ENCODE measurements at places on chromosomes 6 and 20.

DNA sequence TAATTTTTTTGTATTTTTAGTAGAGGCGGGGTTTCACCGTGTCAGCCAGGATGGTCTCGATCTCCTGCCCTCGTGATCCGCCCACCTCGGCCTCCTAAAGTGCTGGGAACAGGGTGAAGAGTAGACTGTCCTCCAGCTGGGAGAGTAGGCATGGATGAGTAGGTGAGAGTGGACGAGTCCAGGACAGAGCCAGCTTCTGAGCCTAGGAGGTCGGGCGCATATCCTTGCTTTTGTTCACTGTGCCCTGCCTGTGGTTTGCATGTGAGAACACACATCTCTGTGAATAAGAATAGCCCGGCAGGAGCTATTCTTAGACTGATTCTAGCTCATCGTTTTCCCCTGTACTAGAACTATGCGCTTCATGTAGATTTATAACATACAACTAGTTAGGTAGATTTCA lies 78.3 kb downstream of the RPP40 start:
- DNase-seq = no peak

- DNase-seq = no peak
Measured at GRCh38 chr6:38935051-38935450, 113.5 kb upstream of the GLP1R start.

DNA sequence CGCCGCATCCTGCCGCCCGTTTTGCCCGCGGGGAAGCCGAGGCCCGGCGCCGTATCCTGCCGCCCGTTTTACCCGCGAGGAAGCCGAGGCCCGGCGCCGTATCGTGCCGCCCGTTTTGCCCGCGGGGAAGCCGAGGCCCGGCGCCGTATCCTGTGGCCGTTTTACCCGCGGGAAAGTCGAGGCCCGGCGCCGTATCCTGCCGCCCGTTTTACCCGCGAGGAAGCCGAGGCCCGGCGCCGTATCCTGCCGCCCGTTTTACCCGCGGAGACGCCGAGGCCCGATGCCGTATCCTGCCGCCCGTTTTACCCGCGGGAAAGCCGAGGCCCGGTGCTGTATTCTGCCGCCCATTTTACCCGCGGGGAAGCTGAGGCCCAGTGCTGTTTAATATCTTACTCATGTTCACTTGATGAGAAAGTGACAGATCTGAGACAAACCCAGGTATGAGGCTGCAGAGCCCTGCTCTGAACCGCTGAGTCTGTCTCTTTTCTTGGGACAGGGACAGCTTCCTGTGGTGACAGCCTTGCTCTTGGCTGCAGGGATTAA lies 129.4 kb downstream of the CDH26 start:
- DNase-seq = no peak

- no peak for DNase-seq
Measured at GRCh38 chr20:760751-761417, 7.4 kb downstream of the SLC52A3 start.

- DNase-seq = no peak
Measured at GRCh38 chr6:70072540-70073179, 206.3 kb downstream of the COL19A1 start.

GRCh38 chr6:116969211-116969863 lies 92.3 kb downstream of the RFX6 start:
- DNase-seq = peak; percentile 8

DNA sequence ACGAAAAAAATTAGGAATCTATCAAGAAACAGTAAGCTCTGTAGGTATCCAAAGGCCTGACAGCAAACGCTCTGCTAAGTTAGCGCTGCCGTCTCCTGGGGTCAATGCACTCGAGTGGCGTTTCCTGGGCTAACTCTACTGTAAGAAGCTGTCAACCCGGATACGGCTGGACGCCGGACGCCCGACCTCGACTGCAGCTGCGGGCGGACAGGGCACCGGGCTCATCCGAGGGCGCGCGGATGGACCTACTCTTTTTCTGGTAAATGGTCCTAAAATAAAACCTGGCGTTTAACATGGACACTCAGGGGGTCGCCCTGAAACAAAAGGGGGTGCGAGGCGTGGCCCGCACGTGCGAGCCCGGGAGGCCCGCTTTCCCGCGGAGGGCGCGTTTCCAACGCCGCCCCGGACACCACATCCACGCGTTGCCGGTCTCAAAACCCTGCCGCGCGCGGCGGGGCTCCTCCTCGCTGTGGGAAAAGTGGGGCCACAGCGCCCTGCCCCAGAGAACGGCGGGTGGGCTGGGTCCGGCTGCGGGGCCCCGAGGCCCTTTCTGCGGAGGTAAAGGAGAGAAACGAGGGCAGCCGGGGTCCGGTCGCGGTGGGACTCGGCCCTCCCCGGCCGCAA lies 537 bp downstream of the TCP1 start:
- no peak for DNase-seq

DNA sequence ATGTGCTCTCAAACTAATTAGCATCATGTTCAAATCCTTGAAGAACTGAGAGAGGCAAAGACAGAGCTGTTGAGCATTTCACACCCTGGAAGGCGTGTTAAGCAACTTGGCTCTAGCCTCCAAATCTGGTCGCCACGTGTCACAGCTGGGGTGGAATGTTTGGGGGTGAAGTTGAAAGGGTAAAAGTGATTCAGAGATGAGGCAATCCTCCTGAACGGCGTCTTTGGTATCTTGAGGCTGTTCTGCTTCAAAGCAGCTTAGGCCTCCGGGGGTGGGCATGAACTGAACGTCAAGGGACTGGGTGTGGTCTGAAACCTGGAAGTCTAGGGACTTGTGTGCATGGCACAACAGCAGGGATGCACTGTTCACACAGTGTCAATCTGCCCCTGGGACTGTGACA lies 62.3 kb downstream of the TRAM2 start:
- DNase-seq = no peak

GRCh38 chr6:122222761-122223160 lies 176.7 kb upstream of the HSF2 start:
- no peak for DNase-seq

GRCh38 chr20:36094497-36094896 lies 60.0 kb upstream of the EPB41L1 start:
- no peak for DNase-seq

DNA sequence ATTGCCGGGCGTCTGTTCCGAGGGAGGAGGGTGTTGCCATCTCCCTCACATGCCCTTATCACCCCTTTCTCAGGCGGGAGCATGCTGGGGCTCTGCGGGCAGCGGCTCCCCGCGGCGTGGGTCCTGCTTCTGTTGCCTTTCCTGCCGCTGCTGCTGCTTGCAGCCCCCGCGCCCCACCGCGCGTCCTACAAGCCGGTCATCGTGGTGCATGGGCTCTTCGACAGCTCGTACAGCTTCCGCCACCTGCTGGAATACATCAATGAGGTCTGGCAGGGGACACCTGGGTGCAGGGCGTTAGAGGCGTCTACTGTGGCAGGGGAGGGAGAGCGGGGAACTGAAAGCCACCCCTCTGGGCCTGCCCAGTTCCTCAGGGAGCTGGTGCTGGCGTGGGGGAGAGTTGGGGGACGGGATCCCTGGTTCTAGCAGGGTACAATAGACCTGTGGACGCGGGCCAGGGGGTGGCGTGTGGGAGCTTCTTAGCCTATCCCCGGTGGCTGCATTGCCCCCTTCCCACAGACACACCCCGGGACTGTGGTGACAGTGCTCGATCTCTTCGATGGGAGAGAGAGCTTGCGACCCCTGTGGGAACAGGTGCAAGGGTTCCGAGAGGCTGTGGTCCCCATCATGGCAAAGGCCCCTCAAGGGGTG lies 697 bp downstream of the PPT2 start:
- no peak for DNase-seq

DNA sequence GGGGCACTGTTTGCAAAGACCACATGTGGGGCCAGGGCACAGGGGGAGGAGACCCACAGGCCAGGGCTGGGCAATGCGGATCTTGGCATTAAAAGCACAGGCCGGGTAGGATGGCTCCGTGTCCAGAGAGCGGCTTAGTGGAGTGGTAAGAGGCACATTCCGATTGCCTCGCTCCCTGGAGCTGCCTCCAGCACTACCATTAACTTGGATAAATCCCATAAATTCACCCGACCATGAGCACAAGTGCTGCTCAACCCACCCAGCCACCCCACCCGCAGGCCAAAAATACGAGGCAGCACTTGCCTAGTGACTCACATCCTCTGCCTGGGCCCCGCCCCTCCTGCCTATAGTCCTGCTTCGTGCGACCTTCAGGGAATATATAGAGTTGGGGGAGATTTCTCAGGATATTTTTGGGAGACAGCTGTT lies 67.5 kb upstream of the QKI start:
- DNase-seq = no peak

- DNase-seq = no peak
Measured at GRCh38 chr6:113660819-113661218, 196.3 kb upstream of the MARCKS start.

- no peak for DNase-seq
Measured at GRCh38 chr6:20319520-20320357, 81.9 kb upstream of the E2F3 start.

DNA sequence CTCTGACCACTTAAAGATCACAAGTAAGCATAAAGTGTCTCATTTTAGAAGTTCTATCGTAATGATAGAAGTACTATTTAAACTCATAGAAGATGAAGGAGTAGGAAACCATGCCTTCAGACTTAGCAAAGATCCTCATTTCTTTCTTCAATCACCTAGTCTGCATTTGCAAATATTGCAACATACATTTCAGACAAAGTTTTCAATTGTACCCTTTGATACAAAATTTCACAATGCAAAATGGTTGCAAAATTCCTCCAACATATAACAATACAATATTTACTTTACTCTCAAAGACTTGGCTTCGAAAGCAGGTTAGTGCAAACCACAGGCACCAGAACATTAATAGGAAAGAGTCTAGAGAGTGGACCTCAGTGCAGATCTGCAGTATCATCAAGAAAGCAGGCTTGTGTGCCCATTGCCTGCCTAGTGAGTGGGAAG lies 16.1 kb upstream of the ROS1 start:
- no peak for DNase-seq

GRCh38 chr6:5967594-5967993 lies 39.1 kb downstream of the NRN1 start:
- no peak for DNase-seq

GRCh38 chr20:1291191-1291741 lies 25.2 kb downstream of the SNPH start:
- no peak for DNase-seq

- DNase-seq = no peak
Measured at GRCh38 chr6:150269130-150269856, 99.5 kb upstream of the IYD start.

DNA sequence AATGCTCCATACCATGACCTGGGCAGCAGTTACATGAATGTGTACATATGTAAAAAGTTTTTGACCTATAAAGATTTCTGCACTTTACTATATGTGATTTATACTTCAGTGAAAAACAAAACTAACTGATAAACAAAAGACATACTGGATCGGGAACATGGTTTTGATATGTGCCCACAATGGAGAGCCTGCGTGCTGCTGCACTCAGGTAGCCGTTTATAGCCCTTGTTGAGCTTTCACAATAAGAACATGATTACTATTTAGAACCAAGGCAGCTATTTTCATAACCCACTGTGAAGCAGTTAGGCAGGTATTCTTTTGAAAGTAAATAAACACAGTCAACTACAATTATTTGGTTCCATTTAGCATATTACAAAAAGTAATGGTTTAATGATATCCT lies 195.9 kb upstream of the RAB32 start:
- DNase-seq = no peak

GRCh38 chr6:72461144-72461543 lies 160.7 kb upstream of the KCNQ5 start:
- no peak for DNase-seq

- no peak for DNase-seq
Measured at GRCh38 chr6:110063594-110064263, 85.6 kb downstream of the GPR6 start.

GRCh38 chr20:40670253-40670652 lies 18.8 kb downstream of the MAFB start:
- no peak for DNase-seq

DNA sequence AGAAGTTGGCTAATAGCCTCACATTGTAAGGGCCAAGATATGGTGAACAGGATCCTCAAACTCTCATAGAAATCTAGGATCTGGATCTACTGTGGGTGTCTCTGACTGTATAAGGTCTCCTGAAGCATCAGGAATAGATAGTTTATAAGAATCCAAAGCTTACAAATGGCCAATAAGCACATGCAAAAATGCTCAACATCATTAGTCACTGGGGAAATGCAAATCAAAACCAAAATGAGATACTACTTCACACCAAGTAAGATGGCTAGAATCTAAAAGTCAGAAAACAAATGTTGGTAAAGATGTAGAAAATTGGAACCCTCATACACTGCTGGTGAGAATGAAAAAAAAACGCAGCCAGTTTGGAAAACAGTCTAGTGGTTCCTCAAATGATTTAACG lies 14.3 kb upstream of the RNF182 start:
- no peak for DNase-seq

DNA sequence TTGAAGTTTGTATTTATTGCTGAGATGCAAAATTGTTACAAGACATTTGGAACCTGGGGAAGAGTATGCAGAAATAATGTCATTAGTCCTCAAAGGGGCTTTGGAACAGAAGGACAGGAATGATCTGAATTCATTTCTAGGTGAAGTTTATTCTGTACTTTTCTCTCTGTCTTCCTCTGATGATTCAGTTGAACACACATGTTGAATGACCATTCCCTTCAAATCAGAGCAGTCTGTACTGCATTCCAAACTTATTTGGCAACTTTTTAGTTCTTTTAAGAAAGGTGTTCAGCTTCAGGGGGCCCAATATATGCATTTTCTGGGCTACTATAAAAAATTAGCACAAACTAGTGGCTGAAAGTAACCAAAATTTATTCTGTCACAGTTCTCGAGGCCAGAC lies 213.9 kb upstream of the LAMP5 start:
- DNase-seq = no peak

DNA sequence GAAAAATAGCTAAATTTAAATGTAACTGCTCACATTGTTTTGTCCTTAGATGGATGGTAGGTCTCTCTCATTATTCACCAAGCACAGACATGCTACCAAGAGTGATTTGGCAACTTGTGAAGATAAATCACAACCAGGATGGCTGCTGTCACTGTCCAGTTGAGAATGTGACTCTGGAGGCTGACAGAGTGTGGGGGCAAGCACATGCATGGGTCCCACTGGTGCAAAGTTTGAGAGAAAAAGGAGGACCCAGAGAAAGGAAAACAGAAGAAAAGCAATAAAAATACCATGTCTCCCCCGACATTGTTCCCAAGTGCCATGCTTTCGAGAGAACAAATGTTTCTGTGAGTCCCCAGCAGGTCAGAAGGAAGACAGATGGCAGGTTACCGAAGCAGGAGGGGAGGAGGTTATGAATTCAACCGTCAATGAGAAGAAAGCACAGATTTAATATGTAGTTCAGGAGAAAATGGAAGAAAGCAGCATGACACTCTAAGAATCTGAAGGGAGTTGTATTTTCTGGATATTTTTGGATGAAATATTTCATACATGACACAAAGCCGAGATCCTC lies 73.0 kb upstream of the TSHZ2 start:
- no peak for DNase-seq

GRCh38 chr20:50303573-50304500 lies 113.2 kb downstream of the CEBPB start:
- no peak for DNase-seq

- DNase-seq = no peak
Measured at GRCh38 chr6:41232667-41233066, 4.5 kb downstream of the TREML4 start.

GRCh38 chr6:46290421-46291274 lies 119.9 kb upstream of the ENPP5 start:
- DNase-seq = no peak

- DNase-seq = no peak
Measured at GRCh38 chr20:41232973-41233926, 84.3 kb downstream of the ZHX3 start.

Measured in NCI-H1417 treated with DMSO at 0.1 percent for 48 hours (cell line).